Activated T-cell treated with anti-CD3 and anti-CD28 coated beads for 1 hour (primary cell): ENCODE measurements at places on chromosomes 7 and 10.

GRCh38 chr10:21724687-21725367, 190.8 kb downstream of the MLLT10 start:
- DNase-seq, result peak; percentile 31

DNA sequence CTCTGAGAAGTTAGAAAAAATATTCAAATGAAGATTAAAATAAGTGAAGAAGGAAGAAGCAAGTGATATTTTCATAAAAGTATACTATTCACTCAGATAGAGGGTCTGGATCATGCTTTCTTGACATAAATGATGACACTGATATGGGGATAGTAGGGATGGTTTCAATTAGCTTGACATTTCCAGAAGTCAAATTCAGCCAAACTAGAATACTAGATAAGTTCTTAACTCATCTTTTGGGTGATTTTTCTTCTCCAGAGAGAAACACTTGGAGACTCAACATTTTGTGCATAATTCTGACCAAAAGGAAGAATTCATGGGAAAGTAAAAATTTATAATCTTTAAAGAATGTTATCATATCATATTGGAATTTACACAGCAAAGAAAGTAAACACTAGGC, 152.0 kb upstream of the LRGUK start:
- DNase-seq, result no peak

- DNase-seq, result no peak
Observed at GRCh38 chr7:28748933-28749584, 209.1 kb downstream of the TRIL start.

DNA sequence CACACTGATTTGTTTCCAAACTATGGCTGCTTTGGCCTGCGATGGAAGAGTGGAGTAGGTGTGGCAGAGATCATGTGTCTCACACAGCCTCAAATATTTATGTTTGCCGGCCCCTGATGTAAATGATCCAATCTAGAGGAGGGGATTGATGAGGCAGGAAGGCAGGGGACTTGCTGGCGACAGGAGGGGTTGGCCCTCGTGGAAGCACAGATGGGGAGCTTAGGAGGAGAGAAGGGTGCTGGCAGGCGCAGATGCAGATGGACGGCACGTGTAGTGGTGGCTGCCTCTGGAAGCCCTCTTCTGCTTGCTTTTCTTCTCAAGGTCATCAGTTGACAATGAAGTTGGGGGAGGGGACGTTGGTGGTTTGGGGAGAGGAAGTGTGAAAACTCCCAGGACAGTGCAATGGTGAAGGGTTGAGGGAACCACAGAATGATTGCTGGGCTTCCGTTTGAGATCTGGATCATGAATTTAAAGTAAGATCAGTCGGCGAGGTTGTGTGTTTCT, 15.4 kb downstream of the COL13A1 start:
- no peak for DNase-seq

- DNase-seq, result no peak
Observed at GRCh38 chr10:69119896-69120295, 4.1 kb upstream of the VPS26A start.

DNA sequence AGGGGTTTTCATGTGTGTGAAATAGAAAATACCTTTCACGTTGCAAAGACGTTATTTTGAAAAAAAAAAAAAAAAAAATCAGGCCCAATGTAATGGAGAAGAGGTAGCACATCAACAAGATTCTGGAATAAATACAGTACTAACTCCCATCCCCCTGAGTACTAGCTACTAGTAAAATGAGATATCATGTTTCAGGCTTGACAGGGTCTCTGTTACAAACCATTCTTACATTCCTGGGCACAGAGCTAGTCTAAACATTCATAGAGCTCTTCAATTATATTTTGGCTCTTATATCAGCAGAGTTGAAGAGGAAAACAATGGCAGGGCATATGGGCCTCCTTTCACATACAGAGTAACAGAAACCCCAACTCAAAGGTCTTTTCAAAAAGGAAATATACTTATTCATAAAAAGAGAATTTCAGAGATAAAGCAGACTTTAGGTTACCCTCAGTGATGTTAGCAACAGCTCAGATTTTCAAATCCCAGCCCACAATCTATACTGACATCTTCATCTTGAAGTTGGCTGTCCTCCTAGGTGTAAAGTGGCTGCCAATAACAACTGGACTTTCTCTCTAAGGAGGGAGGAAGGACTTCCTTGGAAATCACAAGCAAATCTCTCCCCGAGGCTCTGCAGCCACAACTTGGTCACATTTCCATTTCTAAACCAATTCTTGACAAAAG, 18.6 kb downstream of the C7orf33 start:
- DNase-seq, result no peak

DNA sequence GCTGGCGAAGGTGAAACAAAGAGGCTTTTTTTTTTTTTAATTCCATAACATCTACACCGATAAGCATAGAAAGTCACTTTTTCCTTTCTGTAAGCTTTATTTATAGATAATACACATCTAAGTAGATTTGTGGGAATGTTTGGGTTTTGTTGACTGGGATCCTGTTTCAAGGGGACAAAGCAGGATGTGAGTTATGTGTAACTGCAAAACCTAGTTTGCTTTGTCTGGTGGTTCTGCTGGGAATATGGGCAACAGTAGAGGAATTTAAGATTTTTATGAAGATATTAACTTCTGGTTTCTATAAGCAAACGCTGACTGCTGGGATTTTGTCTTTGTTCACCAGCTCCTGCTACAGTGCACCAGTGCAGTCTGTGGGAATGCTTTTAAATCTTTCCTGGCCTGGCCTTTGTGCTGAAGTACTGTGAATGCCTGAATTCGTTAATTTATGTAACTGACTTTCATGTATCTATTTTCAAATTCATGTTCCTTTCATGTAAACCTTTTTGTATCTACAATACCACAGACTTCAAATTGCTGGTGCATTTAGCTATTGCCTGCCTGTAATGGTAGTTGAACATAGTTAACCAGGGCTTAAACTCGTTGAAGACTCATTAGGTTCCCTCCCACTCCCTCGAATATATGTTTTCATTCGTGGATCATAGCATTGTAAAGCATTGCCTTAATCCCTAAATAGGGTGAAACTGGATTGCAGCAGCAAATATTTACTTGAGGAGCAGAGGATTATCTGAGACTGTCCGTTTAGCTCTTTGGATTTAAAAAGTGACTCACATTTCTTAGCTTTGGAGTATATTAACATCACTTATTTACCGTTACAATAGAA, 1.5 kb downstream of the KLHL7 start:
- DNase-seq, result no peak

DNA sequence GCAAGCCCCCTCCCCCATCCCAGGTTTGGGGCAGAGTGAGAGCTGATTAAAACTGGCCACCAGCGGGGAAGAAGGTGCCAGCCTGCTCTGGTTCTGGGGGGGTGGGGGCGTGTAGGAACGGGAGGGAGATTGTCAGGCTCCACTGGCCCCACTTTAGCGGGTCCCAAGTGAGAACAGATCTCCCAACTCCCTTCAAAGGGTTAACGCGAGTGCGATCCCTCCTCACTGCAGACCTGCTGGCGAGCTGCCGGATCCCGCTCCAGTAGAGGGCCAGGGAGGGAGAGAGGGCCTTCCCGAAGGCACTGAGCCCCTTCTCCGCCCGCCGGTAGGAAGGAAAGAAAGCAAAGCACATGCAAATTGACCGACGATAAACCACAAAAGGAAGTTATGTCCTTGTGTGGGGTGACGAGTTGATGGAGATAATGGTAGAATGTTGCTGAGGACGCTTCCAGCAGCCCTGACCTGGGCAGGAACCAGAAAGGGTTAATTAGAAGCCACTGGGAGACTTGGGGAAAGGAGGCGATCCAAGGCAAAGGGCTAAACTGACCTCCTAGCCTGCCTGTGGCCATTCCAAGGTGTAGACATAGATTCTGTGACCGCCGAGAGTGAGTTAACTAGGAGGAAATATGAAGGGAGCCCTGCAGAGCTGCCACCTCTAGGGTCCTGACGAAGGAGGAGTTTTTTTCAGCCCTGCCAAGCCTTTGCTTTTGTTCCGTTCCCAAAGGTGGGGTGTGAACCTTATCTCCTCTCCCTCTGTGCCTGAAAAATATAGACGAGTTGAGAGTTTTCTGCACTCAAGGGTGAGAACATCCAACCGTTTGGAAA, 1.5 kb downstream of the NRG3 start:
- DNase-seq, result no peak

DNA sequence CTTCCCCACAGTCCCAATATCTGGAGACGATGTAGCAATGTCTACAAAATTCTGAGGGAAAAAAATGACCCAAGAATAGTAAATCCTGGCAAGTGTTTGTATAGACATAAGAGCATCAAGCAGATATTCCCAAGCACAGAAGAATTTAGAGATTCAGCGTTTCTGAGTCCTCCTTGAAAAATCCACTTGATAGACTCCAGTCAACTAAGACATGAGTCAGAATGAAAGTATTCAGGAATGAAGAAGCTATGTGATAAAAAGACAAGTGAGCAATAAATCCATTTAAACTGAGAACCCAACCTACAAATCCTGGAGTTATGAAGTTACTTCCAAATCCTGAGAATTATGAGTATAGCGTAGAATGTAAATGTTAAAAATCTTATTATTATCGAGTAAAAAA, 86.1 kb upstream of the NPY start:
- DNase-seq, result no peak

GRCh38 chr10:121406823-121407545, 191.3 kb downstream of the FGFR2 start:
- no peak for DNase-seq

DNA sequence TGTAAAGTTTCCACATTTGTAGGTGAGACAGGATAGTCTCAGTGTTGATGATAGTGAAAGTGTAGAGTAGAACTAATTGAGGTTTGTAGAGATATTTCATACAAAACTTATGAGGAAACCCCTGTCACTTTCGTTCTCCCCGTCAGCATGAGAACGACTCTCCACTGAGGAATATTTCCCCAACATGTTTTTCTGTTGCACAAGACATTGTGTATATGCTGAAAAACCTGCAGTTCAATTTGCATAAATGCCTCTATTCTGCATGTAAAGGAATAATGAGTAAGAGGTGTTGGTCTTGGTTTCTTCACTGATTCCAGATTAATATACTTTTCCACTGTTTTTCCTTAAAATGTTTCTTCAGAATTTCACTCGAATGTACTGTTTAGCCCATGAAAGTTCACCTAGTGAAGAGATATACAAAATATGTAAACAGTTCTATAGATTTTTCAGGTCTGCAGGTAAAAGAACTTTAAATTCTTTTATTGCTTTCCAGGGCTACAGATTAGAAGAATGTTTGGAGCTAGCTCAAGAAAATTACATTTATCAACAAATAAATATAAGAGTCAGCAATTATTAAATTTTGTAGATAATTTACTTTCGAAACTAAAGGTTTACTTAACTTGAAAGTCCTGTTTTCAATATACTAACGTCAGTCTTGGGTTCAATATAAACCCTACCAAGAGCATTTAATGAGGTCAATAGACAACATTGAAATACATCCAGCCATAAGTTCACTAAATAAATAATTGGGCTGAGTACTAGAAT, 37.2 kb downstream of the HEPACAM2 start:
- no peak for DNase-seq

- no peak for DNase-seq
Observed at GRCh38 chr7:50276483-50276882, 28.0 kb upstream of the IKZF1 start.

DNA sequence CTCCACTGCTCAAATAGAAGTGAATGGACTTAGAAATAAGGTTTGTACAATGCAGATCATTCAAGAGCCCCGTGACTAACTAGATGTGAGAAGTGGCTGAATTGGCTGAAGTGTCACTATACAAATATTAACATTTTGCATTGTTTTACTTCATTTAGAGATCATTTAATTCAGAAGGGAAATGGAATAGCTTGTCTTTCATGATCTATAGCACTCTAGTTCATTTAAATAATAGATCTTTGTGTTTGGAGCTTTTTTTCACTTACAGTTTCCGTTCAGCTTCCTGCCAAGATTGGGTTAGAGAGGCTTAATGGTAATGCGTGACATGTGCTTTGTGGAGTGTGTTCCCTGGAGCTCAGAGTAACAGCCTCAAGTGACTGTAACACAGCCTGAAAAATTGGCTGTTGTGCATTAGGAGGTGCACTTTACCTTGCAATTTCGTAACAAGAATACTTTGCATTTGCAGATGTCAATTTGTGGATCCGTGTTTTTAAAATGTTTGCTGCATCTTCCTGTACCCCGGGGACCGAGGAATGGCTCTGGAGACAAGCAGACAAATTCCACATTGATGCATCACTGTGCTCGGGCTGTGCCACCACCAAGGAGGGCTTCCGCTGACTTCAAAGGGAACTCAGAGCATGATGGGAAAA, 170.3 kb downstream of the NRP1 start:
- no peak for DNase-seq

DNA sequence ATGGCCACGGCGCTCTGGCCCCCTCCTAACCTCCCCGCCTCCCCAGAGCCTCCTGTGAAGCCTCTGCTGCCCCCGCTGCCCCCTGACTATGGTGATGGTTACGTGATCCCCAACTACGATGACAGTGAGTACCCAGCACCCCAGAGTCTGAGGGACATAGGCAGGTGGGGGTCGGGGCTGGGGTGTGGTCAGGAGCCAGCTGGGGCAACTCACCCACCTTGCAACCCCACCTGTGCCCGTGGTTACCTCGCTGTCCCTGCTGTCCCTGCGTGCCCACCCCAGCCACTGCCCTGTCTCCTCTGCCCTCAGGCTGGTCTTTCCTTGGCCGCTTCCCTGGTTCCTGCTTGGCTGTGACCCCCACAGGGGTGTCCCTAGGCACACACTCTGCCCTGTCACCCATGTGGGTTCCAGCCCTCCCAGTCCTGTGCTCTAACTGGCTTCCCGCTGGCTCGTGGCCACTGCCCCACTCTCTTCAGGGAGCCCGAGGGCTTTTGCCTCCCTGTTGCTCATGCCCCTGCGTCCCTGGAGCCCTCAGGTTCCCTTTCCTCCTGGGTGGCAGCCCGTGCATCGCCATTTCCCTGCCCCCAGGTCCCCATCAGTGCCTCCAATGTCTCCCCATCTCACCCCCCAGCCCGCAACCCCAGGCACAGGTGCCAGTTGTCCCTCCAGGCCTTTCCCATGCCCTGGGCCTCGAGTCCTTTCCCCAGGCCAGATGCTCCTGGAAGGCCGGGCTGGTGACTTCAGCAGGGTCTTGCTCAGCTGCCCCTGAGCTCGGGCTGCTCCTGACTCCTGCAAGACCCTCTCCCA, 4.0 kb downstream of the AEBP1 start:
- no peak for DNase-seq

DNA sequence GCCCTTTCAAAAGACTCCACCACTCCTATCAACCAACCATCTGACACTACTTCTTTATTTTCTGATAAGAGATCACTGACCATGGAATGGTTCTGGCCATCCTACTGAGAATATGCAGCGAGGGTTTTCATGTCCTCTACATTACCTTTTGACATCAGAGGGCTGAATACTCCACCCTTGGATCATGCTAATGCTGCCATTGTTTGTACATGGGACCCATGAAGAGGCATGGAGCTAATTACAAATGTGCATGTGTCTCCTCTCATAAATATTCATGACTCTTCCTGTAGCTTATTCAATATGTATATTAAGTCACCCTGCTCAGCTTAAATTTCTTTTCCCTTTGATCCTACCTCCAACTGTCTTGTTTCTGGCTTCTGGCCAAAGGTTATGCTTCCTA, 1065.8 kb upstream of the GHITM start:
- no peak for DNase-seq

DNA sequence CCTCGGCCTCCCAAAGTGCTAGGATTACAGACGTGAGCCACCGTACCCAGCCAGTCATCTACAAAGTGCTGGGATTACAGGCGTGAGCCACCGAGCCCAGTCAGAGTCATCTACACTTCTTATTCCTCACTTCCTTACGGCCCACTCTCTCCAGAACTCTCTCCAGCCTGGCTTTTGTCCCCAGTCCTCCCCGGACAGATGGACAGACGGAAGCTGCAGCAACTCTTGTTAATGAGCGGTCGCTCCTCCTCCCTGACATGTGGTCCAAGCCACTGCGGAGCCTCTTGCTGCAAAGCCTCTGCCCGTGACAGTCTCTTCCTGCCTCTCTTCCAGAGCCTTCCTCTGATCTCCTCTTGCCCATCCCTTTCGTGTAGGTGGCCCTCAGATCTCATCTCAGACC, 45.9 kb downstream of the TMEM270 start:
- DNase-seq, result no peak
